Peyer's patch (tissue), 4 donors: ENCODE measurements at places on chromosomes 13 and 19. TPM values are rescaled to one million over a fixed set of nuclear protein-coding genes. Genes with fewer than 3 reads are reported as not detected.

GRCh38 chr13:100439247-100439970 lies 149.2 kb downstream of the GGACT start:
- no peak for DNase-seq

DNA sequence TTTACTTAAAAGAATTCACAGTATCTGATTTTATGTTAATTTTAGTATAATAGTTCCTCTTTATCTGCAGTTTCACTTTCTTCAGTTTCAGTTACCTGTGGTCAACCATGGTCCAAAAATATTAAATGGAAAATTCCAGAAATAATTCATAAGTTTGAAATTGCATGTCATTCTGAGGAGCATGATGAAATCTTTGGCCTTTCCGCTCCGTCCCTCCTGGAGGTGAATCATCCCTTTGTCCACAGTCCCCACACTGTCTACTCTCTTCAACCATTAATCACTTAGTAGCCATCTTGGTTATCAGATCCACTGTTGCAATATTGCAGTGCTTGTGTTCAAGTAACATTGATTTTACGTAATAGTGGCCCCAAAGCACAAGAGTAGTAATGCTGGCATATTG lies 26.9 kb downstream of the SLITRK6 start:
- DNase-seq, result no peak

KRTDAP gene
- total RNA-seq, result not detected

SPRY2 gene
- total RNA-seq, result 27.3 TPM

GRCh38 chr13:101691341-101691860 lies 238.9 kb downstream of the ITGBL1 start:
- no peak for DNase-seq
